ENCODE measurements at places on chromosomes 4 and X.

GRCh38 chr4:99845179-99845578, 28.6 kb downstream of the DAPP1 start:
- no peak for DNase-seq

DNA sequence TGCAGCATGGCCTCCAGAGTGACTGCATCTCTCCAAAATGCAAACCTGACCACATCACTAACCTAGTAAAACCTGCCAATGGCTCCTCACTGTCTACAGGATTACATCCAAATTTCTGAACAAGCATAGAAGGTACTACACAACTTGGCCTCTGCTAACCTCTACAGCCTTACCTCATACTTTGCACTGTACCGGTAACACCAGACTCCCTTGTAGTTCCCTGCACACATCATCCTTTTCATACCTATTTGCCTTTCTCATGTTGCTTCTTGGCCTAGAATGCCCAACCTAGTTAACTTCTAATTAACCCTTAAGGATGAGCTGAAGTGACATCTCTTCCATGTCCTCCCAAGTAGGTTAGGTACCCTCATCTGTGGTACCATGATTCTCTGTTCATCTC, 33.4 kb upstream of the KCNE5 start:
- DNase-seq = no peak

DNA sequence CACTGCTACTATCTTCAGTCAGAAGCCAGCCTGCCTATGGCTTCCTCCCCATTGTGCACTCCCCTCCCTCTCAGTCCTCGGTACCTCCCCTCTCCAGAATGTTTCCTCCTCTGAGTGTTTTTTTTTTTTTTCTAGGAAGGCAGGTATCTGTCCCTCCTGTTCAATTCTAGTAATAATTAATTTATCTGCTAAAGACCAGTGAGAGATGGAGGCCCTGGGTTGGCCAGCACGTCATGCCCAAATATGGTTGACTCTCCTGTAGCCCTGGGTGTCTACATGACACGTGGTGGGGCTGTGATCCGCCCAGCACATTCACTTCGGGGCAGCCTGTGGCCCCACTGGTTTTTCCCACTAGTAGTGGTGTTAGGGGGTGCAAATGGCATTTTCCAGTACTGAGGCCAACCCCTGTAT, 1.8 kb downstream of the FLNA start:
- DNase-seq = no peak

DNA sequence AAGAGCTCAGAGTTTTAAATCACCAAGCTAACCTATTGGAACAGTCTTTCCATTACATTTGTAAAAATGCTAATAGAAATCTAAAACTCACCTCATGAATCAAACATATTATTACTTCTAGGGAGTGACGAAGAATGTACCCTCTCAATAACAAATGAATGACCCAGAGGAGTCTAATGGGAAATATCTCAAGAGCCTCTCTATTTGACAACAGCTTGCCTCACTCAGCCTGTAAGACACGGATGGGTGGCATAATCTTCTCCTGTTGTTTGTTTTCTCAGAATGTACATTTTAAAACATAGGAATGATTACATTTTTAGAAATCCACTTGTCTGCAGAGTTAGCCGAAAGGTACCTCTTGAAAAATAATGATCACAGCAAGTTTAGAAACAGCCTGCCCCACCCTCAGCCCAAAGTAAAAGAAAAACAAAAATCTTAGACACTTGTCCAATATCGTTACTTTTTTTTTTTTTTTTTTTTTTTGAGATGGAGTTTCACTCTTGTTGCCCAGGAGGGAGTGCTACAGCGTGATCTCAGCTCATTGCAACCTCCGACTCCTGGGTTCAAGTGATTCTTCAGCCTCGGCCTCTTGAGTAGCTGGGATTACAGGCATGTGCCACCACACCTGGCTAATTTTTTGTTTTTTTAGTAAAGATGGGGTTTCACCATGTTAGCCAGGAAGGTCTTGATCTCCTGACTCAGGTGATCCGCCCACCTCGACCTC, 183.6 kb upstream of the FTHL17 start:
- no peak for DNase-seq

- no peak for DNase-seq
Observed at GRCh38 chrX:37824491-37825214, 22.7 kb downstream of the DYNLT3 start.

DNA sequence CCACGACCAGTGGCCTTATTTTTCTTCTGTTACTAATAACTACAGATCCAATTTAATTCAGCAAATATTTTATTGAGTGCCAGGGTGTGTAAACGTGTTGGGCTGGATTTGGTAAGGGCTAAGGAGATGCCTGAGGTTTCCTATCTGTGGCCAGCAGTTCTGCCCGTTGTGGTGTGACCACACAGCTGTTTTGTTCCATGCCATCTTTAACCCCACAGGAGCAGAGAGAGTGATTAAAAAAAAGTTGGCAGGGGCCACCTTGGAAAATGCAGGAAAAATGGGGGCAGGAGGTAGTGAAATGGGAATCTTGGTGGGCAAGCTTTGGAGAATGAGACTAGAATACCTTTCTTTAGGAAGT, 1.1 kb downstream of the PLAC8 start:
- no peak for DNase-seq

- DNase-seq = no peak
Observed at GRCh38 chr4:154489558-154490233, 1.9 kb downstream of the DCHS2 start.

DNA sequence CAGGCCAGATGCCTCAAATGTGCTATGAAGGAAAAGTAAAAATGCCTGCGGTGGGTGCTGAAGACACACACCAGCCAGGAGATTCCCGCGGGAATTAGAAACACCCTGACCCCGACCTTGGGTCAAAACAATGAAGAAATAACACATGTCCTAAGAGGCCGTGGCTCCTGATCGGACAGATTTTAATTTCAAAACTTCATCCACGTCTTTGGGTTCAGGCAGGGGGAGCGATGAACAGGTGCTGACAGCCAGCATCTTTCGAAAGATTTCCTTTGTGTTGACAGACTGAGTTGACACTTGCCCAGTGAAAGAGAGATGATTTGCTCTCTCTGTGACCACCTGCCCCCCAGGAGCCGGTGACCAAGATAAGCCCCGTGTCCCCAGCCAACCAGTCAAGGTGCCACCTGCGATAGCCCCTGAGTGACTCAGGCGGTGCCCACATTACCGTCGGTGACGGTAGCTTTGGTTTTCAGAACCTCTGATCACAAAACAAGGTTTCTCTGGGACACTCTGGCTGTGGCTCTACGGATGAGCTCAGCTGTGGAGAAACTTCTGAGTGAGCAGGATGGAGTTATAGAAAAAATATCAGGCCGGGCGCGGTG, 11.0 kb upstream of the IL3RA start:
- DNase-seq = no peak

- DNase-seq = no peak
Observed at GRCh38 chr4:95017305-95018064, 259.7 kb downstream of the BMPR1B start.

- DNase-seq = no peak
Observed at GRCh38 chr4:139266208-139266582, 13.8 kb downstream of the MGARP start.

GRCh38 chr4:82561786-82562563, at the start of gene TMEM150C:
Gene TMEM150C (minus strand): TSS chr4:82561988. CDS start chr4:82504657, 57,331 bp downstream.
- no peak for DNase-seq

- DNase-seq = no peak
Observed at GRCh38 chr4:165788686-165789463, 84.2 kb upstream of the TLL1 start.

GRCh38 chrX:118566359-118566758, 70.7 kb downstream of the DOCK11 start:
- no peak for DNase-seq

GRCh38 chr4:166311169-166311568, 438.1 kb downstream of the TLL1 start:
- no peak for DNase-seq

GRCh38 chr4:152935143-152935542, 980 bp upstream of the FHDC1 start:
- peak; percentile 24 for DNase-seq

DNA sequence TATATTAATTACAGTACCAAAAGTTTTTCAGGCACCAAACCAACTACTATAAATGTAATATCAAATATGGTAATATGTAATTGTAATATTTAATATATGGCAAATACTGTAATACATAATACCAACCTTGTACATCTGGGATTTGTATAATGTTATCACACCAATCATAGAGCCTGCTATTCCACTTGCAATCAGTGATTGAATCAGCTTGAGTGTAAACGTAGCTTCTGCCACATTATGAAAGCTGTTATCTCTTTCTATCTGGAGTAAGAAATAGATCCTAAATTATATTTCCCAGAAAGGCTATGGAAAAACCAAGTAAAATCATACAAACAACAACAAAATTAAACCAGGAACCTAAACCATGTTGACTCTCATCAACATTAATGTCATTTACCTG, 24.7 kb upstream of the NEUROG2 start:
- no peak for DNase-seq

DNA sequence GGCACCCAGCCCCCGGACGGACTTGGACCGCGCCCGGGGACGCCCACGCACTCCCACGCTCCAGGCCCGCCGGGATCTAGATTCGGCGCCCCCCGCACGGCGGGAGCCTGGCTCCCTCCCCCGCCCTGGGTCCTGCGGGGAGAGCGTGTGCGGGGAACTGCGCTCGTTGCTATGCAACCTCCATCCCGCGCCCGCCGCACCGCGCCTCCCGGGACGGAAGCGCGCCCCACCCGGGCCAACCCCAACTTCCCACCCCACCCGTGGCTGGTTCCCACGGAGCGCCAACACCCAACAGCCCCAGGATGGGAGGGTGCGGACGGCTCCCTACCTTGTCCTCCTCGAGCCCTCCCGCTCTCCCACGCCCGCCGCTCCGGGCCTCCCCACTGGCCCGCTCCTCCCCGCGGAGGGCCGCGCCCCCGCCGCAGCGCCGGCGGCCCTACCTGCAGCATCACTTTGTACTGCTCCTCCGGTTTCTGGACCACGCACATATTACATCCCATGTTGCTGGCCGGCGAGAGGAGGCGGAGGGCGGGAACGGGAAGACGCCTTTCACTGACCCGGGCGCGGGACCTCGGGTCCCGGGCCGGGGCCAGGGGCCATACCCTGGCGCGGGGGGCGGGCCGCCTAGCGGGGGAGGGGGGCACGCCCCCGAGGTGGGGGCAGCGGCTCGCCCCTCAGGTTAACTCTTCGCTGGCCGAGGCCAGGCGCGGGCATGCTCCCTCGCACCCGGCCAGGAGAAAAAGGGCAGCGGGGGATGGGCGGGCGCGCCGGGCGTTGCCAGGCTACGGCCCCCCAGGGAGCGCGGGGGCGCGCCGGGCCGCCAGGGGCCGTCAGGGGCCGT, at the start of gene PDZD4:
Gene PDZD4, minus strand, starts transcription at position 746 of the 841 bp plus-strand sequence. Its CDS starts 246 bp downstream, at position 500.
- no peak for DNase-seq

DNA sequence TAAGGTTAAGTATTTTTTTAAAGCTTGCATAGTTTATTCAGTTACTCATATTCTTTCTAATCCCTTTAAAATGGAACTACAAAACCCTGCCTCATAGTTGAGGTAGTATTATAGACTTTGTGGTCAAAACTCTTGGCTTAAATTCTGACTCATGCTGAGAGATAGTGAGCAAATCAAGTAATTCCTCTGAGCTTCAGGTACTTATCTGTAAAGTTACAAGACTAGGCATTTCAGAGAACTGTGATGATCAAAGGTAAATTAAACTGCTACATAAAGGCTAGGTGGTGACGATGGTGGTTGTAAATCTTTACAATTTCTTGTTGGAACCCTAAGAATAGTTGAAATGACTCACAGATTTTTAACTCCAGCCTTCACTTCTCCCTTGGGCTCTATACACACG, 3.2 kb upstream of the CLOCK start:
- DNase-seq = no peak

- no peak for DNase-seq
Observed at GRCh38 chr4:123896446-123897071, 500.0 kb downstream of the SPRY1 start.

DNA sequence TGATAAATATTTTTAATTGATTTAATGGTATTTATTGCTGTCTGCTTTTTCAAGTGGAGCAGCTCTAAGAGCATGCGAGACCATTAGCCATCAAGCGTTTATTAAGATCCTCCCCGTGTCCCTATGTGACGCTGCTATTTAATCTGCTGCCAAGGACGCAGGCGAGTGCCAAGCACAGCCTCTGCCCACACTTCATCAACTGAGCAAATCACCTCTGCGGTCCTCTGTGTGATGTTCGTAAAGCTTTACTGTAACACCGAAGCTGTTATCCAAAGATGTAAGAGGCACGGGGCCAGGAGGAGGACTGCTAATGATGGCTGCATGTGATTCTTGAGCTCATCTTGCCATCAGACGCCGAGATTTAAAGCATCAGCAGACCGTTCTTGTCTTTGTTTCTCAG, 79.5 kb downstream of the STOX2 start:
- no peak for DNase-seq

GRCh38 chr4:87971866-87972265, 3.6 kb upstream of the SPP1 start:
- no peak for DNase-seq

DNA sequence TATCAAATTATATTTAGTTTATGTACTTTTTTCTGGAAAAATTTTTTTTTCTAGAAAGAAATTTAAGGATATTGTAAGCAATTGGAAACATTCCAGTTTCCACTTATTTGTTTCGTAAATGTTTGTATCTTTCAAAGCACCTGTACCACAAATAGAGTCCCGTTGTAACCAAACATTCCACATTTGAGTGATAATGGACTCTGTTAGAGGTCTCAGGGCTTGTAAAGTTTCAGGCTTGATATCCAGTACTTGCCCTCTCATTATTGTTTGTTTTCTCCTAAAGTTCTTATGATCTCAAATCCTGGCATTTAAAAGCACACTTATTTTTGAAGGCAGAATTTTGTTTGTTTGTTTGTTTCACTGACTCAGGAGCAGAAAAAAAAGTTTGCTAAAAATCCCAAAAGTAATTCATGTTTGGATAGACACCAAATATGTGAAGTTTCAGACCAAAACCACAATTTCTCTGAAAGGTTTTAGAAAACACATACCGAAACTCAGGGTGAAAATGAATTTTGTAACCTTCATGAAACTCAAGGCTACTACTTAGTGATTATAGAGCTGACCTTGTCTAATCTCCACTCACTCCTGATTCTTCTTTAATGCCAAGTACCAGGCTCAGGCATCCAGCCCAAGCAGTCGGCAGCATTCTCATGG, 5.7 kb upstream of the TMEM192 start:
- DNase-seq = peak; percentile 16

GRCh38 chrX:97367125-97367524, 483.4 kb downstream of the RPA4 start:
- no peak for DNase-seq

DNA sequence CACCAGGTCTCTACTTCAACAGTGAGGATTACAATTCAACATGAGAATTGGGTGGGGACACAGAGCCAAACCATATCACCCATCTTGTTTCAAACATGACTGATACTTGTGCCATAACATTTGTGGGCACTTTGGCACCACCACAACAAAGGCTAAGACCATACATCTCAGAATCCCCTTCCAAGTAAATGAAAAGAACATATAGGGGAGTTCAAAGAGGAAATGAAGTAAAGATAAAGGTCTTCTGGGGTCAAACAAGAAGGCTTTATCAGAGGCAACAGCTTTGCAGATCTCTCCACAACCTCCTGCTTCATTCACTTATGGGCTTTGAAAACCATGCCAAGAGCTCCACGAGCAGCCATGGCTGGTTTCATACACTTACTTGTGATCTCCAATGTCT, 122.7 kb downstream of the ANKRD50 start:
- no peak for DNase-seq

- no peak for DNase-seq
Observed at GRCh38 chrX:38175139-38175538, 45.5 kb downstream of the SRPX start.

GRCh38 chr4:36771411-36772153, 473.0 kb upstream of the NWD2 start:
- no peak for DNase-seq
